ENCODE measurements at places on chromosomes 16 and 17.

DNA sequence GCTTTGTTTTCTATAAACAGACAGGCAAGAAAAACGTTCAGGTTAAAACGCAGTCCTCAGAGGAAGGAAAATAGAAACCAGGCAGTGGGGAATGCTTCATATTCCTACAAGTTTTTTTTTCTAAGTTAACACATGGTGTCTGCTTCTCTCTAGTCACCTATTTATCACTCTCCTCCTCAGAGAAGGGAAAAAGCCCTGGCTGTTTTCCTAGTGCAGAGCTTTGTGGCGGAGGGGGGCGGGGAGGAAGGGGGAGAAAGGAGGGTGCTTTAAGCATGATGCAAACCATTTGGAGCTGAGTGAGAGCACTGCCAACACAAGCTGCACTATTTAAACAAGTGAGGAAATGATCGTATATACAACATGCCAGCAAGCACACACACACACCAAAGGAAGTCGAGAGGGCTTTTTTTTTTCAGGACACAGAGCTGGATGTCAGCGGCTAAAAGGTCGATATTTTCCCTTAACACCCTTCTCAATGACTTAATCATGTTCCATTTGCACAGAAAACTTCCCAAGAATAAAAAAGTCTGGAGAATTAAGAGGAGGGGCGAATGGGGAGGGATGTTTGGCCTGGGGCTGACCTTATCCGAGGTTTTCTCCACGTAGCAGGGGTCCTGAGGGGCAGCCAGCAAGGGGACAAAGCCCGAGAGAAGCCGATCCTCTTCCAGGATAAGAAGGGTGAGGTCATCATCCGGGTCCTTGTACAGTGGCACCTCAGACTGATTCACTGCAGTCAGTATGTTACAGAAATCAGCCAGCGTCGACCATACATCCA, 117.4 kb downstream of the HIC1 start:
- DNase-seq = peak; percentile 86

DNA sequence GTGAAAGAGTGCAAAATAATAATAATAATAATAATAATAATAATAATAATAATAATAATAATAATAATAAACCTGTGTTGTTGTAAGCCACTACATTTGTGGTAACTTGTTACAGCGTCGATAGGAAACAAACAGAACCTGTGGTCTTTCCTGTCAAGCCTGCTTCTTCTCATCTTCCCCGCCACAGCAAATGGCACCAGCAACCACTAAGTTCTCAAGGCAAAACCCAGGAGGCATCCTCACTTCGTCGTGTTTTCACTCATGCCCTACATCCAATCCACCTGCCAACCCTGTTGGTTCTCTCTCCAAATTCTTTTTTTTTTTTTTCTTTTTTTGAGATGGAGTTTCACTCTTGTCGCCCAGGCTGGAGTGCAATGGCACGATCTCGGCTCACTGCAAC, 34.2 kb downstream of the ITGAE start:
- no peak for DNase-seq

- DNase-seq = peak; percentile 93
Observed at GRCh38 chr16:18969050-18969854, 14.5 kb upstream of the TMC7 start.

DNA sequence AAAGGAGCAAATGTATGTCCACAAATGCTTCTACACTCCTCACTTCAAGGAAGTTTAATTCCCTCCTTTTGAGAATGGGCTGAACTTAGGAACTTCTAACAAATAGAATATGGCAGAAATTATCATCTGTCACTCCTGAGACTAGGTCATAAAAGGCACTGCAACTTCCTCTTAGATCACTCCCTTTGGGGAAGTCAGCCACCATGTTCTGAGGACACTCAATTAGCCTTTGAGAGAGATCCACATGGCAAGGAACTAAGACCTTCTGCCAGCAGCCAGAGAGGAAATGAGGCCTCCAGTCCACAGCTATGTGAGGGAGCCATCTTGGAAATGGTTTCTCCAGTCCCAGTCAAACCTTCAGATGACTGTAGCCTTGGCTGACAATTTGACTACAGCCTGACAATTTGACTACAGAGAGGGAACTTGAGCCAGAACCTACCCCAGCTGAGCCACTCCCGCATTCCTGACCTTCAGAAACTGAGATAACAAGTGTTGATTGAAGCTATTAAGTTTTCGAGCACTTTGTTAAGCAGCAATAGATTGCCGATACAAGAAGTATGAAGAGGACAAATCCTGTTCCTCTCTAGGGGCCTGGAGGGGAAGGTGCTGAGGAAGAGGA, 113.4 kb upstream of the SEC14L1 start:
- no peak for DNase-seq

GRCh38 chr16:13324851-13325250, 423.5 kb downstream of the SHISA9 start:
- DNase-seq = no peak

- peak; percentile 56 for DNase-seq
Observed at GRCh38 chr16:89200124-89200849, at the start of gene SLC22A31. TSS of gene SLC22A31 (minus strand) at chr16:89200537. CDS start at chr16:89200501, 36 bp downstream.

GRCh38 chr17:62746941-62747340, 61.2 kb downstream of the MARCHF10 start:
- no peak for DNase-seq

GRCh38 chr16:78137782-78138616, 38.5 kb downstream of the WWOX start:
- DNase-seq = no peak

DNA sequence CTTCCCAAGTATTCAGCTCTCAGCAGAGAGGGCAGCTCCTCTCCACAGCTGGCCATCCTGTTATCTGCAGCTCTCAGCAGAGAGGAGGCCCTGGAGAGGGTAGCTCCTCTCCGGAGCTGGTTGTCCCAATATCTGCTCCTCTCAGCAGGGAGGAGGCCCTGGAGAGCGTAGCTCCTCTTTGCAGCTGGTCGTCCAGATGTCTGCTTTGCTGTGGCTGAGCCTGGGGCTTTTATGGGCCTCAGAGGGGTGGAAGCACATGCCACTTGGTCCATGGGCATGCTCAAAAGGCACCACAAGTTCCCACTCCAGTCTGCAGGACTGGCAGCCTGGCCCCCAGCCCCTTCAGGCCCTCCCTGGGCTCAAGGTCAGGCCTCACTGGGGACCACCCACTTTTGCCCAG, 314.3 kb downstream of the KCNJ2 start:
- no peak for DNase-seq

GRCh38 chr17:40281663-40282062, 6.0 kb upstream of the CDC6 start:
- DNase-seq = no peak

GRCh38 chr16:67244387-67245185, 2.7 kb downstream of the FHOD1 start:
- DNase-seq = peak; percentile 80

DNA sequence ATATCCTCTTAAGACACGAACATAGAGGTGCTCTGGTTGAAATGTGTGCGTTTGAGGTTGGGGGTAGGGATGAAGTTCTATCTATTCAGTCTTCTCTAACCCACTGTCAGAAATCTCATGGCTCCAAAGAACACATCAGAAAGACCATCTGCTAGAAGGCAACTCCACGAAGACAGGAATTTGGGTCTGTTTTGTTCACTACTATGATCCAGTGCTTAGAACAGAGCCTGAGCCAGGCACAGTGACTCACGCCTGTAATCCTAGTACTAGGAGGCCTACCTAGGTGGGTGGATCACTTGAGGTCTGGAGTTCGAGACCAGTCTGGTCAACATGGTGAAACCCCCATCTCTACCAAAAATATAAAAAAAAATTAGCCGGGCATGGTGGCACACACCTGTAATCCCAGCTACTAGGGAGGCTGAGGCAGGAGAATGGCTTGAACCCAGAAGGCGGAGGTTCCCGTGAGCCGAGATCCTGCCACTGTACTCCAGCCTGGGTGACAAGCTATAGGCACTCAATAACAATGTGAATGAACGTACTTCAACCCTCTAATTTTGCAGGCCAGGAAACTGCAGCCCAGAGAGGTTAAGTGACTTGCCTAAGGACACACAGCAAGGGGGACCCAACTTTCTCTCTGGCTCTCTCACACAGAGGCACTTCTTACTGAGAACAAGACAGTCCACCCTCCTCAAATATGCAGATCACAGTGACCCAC, 2.3 kb downstream of the CASKIN2 start:
- no peak for DNase-seq

All from sciatic nerve (tissue), 2 donors.